ENCODE measurements at places on chromosomes 1 and 21.

DNA sequence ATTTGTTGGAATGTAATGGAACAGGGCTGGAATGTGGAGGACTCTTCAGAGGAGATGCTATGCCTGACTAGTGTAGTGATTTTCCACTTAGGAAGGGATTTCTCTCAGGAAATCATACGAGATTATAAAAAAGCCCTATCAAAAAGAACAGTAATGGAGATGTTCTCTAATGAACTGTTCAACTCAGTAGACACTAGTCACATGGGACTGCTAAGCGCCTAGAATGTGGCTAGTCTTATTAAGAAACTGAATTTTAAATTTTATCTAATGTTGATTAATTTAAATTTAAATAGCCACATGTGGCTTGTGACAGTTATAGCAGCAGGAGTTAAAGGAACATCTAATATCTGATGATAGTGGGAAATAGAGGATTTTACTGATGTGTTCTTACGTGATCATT lies 94.0 kb downstream of the SLC35F3 start:
- no peak for DNase-seq

GRCh38 chr1:215566556-215567490 lies at the start of gene KCTD3:
TSS of gene KCTD3 (plus strand) at chr1:215567304. CDS start at chr1:215567686, 382 bp downstream.
- peak; percentile 82 for DNase-seq

- DNase-seq, result no peak
These were observed 3.2 kb downstream of the ELF3 start for GRCh38 chr1:202013603-202014002.

GRCh38 chr1:166471359-166471758 lies 304.6 kb upstream of the FAM78B start:
- no peak for DNase-seq

DNA sequence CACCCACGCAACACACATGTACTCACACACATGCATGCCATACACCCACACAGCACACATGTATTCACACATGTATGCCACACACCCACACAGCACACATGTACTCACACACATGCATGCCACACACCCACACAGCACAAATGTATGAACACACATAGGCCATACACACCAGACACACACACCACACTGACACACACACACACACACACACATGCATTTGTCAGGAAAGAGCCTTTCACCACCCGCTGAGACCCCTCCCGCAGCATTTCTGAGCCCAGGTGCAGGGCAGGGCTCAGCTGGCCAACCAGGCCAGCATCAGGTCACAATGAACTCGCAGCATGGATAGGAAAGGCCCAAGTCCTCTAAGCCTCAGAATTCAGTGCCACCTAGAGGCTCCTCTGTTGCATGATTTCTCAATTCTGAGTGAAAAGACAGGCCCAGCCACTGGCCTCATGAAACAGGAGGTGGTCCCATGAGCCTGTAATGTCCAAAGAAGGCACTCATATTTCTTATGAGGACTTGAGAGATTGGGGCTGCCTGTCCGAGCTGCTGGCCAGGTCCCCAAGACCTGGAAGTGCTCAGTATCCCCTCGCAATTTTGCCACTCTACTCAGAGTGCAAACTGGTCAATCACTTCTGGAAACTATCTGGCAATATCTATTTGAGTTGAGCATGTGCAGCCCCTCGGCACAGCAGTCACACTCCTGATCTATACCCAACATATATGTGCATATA lies 57.3 kb downstream of the PSMG1 start:
- peak; percentile 73 for DNase-seq

DNA sequence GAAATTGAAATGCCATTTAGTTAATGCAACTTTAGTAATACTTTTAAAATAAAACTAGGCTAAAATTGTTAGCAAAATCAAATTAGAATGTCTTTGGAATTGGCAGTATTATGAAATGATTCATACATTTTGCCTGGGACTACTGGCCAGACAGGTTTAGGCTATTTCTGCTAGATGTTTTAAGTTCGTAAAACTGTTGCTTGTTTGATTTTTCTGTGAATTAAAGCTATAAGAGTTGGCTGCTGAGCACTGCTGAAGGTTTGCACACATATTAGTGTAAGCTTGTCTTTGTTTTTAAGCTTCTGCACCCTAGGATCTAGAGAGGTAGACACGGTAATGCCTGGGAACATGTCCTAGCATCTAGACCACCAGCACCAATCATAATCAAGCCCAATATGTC lies 1094.6 kb upstream of the ADGRL4 start:
- DNase-seq, result no peak

- no peak for DNase-seq
These were observed 107.3 kb downstream of the FNBP1L start for GRCh38 chr1:93554883-93555872.

DNA sequence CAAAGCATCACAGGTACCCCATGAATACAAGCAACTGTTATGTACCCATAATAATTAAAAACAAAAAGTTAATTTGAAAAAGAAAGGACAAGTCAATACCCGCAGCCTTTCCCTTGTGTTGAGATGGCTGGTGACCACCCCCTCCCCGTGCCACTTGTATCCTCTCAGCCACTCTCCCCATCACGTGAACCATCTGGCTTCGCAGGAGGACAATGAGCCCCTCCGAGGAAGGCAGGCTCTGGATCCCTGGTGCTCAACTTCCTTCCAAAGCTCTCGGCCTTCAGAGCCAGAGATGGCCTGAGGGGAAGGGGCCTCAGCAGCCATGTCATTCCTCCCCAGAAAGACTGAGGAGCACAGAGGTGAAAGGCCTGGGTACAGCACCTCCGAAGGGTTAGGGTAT lies 120.4 kb upstream of the RAB4A start:
- DNase-seq, result no peak

- no peak for DNase-seq
These were observed 3.7 kb upstream of the SEMA4A start for GRCh38 chr1:156149374-156150332.

GRCh38 chr1:154866257-154867063 lies 3.6 kb downstream of the KCNN3 start:
- no peak for DNase-seq

- no peak for DNase-seq
These were observed 117.0 kb upstream of the PLD5 start for GRCh38 chr1:242641461-242641860.

DNA sequence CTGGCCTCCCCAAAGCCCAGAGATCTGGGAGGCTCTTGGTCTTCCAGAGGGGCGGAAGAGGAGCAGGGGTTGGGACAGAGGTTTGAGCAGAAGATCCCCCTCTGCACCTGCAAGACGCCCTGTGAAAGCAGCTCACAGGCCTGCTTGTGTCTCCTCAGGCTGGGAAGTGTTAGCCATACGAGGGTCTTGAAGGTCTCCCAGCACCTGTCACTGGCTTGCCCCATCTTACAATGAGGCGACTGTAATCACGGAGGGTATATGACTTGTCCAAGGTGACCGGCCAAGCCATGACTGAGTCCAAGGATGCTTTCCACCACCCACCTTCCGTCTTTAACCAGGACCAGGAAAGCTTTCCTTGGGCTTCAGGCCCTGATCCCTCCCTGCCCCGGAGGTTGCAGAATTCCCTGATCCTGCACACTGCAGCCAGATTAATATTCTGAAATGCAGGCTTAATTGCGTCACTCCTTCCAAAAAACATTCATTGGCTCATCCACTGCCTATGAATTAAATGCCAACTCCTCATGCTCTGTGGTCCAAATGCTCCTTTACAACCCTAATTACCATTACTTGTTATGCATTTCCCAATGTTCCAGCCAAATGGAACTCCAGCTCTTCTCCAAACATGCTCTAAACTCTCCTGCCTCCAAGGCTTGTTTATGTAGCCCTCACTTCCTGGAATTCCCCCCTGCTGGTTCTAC lies 64.0 kb downstream of the DDX20 start:
- DNase-seq, result no peak

- no peak for DNase-seq
These were observed 77.3 kb downstream of the CDC42BPA start for GRCh38 chr1:227240983-227241382.

- DNase-seq, result peak; percentile 49
These were observed 402 bp upstream of the AK4 start for GRCh38 chr1:65147424-65148177.

- peak; percentile 16 for DNase-seq
These were observed 75.2 kb downstream of the TRABD2B start for GRCh38 chr1:47921935-47922415.

- peak; percentile 76 for DNase-seq
These were observed 6.2 kb upstream of the PEAR1 start for GRCh38 chr1:156887317-156887716.

- no peak for DNase-seq
These were observed 14.8 kb downstream of the SH3BGR start for GRCh38 chr21:39466584-39466983.

- DNase-seq, result no peak
These were observed 132.6 kb upstream of the COA6 start for GRCh38 chr1:234240680-234241079.

DNA sequence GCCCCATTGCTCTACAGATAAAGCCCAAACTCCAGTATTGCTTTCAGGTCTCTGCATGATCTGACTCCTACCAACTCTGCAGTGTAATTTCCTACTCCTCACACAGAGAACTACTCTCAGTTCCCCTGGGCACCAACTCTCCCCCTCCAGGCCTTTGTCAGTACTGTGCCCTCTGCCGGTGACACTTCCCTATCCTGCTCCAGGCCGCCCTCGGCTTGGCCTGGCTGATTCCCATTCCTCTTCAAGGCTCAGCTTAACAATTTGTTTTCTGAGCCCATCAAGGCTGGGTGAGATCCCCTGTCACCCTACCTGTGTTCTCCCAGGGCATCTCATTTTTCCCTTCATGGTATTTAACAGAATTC lies 2.6 kb downstream of the SLAMF8 start:
- peak; percentile 40 for DNase-seq

DNA sequence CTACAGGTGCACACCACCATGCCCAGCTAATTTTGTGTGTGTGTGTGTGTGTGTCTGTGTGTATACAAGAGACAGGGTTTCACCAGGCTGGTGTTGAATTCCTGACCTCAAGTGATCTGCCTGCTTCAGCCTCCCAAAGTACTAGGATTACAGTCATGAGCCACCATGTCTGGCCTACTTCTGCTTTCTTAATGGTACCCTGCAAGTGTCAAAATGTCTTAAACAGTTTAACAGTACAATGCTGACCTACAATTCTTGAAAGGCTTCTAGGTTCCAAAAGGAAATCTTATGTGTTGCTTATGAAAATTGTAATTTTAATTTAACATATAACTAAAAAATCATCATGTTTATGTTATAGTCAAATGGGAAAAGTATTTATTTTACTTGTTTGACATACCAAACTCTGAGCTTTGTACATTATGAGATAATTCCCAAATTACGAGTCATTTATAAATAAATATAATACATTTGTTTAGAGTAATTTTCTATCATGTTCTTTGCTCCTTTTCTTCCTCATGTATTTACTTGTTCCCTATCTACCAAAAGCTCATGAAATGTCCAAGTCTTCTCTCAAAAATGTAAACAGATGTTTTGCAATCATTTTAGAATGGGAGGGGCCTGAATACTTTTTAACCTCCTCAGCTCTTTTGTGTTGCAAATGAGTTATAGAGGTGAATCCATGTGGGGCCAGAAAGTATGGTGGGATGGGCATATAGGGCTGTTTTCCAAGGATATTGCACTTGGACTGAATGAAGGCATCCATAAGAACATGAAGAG lies 8.4 kb upstream of the VCAM1 start:
- DNase-seq, result no peak

- no peak for DNase-seq
These were observed 75.2 kb downstream of the SH3GLB1 start for GRCh38 chr1:86779308-86780191.

DNA sequence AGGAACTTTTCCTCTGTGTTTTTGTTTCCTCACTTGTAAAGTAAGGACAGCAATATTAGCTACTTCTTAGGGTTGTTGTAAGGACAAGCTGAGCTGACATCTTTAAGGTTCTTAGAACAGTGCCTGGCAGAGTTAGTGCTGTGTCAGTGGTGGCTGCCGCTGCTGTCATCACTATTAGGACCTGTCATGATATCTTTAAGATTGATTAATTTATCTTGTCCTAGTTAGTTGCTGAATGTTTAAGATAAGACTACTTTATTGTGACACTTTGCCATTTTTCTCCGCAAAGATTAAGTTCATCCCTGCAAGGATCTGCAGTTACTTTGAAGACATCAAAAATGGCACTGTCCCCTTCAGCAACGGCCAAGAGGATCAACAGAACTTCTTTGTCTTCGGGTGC lies 40.1 kb upstream of the GPR88 start:
- no peak for DNase-seq

DNA sequence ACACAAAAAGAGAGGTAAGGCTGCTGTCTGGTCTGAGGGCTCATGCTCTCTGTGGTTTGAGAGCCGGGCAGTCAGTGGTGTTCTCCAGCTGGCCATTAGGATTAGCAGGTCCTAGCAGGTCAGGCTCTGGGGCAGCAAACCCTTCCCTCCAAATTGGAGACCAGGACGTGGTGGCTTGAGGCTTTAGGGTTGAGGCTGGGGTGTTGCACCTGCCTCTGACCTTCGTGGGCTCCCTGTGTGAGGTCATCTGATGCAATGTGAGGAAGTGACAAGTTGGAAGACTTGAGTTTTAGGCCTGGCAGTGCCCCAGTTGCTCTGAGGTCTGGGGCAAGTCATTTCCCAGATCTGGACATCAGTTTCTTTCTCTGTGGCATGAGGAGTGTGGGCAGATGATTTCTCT lies 24.4 kb downstream of the SZRD1 start:
- DNase-seq, result peak; percentile 56

- DNase-seq, result no peak
These were observed 104.1 kb downstream of the SYF2 start for GRCh38 chr1:25128121-25128621.

GRCh38 chr1:9996624-9997582 lies at the start of gene RBP7:
TSS of gene RBP7 (plus strand) at chr1:9997228. CDS start at chr1:9997259, 31 bp downstream.
- DNase-seq, result peak; percentile 37

- DNase-seq, result no peak
These were observed 231.6 kb downstream of the FGGY start for GRCh38 chr1:59528471-59528870.

DNA sequence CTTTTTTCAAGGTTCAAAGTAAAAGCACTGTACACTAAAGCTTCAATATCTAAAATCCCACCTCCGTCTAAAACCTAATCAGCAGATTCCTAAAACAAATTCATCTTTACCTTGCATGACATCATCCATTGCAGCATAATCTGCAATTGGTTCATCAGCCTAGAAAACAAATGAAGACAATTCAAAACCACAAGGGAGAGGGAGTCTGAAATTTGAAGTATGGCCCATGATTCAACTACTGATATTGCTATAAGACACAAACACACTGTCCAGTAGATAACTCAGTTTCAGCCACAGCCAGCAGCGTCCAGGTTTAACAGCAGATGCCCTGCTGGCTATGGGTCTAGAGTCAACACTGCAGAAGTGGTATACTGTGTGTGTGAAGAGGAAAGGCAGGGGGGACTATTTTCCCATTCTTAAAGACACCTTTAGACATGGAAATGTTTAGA lies 17.9 kb upstream of the RAP1GAP start:
- no peak for DNase-seq

DNA sequence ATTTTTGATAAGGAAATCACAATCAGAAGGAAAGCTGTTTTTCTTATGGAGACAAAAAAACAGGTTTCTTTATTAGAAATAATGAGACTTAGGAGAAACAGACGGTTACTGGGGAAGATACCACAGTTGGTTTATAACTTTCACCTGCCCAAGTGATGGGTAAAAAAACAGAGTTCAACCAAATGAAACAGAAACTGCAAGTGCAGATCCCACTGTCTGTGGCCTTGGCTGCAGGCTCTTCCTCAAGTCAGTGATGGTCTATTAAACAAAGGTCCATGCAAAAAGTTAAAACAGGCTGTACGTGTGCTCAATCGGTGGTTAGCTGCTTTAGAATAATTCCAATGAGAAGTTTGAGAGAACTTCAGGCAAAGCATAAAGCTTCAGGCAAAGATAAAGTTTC lies 112.1 kb upstream of the NEGR1 start:
- DNase-seq, result no peak

Measured in WERI-Rb-1 (cell line).